Progenitor cell of endocrine pancreas (in vitro differentiated cells): ENCODE measurements at places on chromosomes 1 and 21. TPM values are rescaled to one million over a fixed set of nuclear protein-coding genes. Genes with fewer than 3 reads are reported as not detected.

The RRP1 gene
- 30.9 and 32.6 TPM in 2 replicates for total RNA-seq

- H3K27me3 ChIP-seq: peaks cover 4% of the 10 kb centered on the region
- H3K4me3 ChIP-seq: no peak overlapping the region
- peak overlapping the region; percentile 2 for H3K27ac ChIP-seq
Observed at GRCh38 chr1:43783671-43784205, 76.4 kb downstream of the ST3GAL3 start.

DNA sequence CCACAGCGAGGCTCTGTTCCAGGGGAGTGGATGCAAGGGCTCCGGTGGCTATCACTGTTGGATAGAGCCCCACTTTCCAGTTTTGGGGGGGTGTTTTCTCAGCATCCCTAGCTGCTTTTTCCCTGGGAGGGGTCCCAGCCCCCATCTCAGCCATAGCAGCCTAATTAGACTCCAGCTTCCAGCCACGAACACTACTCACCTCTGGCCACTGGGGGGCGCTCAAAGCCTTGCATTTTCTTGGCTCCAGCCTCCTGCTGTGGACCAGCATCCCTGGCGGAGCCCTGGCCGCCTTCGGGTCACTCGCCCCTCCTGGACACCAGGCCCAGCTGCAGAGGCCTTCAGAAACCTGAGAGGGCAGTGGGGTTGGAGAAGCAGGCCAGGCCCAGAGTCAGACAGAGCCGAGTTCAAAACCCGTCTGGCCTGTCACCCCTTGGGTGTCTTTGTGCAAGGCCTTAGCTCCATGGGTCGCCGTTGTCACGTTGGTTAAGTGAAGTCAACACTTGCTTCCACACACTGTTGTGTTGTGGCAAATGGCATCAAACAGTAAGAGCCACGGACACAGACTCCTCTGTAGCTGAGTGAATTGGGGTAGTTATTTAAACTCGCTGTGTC is 93.5 kb upstream of the ACTL8 start:
- DNase-seq: peak; percentile 80
- no peaks in the 10 kb centered on the region for H3K27me3 ChIP-seq
- H3K36me3 ChIP-seq: peaks cover 7% of the 10 kb centered on the region
- H3K4me1 ChIP-seq: no peaks in the 10 kb centered on the region

GRCh38 chr1:33502726-33503125 is 30.3 kb downstream of the ZSCAN20 start:
- DNase-seq: no peak
- H3K27me3 ChIP-seq: no peaks in the 10 kb centered on the region

DNA sequence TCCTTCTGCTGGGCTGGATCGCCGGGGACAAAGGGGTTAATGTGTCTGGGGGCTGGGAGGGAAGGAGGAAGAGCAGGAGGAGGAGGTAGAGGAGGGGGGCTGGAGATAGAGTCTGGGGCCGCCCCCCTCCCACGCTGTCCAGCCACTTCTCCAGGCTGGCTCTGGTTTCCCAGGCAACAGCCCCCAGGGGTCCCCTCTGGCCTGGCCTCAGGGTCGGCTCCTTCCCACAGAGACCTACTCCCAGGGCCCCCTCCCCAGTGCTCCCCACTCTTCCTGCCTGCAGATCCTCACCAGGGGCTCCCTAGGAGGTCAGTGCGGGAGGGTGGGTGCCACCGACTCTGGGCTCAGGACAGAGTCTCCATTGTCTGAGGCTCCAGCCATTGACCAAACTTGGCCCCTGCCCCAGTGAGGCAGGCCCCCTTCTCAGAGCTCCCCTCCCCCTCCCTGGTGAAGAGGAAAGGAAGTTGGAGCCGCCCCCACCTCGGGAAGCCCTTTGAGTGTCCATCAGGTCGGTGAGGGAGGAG is 34.1 kb downstream of the ARHGEF10L start:
- H3K27ac ChIP-seq: no peak overlapping the region
- peaks cover 38% of the 10 kb centered on the region for H3K4me1 ChIP-seq
- H3K27me3 ChIP-seq: peaks cover 21% of the 10 kb centered on the region

GRCh38 chr1:170545476-170545875 is 13.5 kb downstream of the GORAB start:
- H3K36me3 ChIP-seq: peaks cover 51% of the 10 kb centered on the region
- H3K27me3 ChIP-seq: no peaks in the 10 kb centered on the region
- no peak overlapping the region for H3K4me3 ChIP-seq
- DNase-seq: no peak

The ZNF697 gene
- 21.3 and 22.3 TPM in 2 replicates for total RNA-seq

DNA sequence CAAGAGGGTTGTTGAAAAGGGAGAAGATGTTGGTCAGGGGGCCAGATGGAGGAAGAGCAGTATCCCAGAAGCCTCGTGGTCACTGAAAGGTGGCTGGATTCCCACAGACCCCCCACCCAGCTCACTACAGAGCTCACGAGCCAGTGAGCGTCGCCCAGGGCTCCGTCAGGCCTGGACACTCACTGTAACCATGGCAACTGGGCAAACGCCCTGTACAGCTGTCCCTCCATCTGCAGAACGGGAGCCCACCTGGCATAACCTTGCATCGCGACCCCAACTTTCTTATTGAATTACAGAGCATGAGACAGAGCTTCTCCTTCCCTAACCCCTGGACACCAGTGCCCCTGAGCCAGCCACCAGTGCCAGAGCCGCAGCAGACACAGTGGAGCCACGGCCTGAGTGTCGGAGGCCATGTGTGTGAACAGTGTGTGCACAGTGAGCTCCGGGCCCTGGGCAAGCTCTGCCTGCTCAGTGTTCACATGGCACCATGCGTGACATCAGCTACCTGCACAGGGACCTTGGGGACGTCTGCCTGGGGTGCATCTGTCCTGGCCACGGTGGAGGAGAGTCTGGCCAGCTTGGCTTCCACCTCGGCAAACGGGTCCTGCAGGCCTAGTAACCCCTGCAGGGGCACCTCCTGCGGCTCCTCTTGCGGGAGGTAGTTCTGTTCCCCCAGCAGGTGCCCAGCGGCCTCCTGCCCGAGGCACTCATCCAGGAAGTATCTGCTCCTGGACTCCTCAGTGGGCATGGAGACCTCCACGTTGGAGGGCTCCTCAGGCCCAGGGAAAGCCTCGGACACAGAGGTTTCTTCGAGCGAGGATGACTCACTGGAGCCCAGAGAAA is 25.9 kb upstream of the DDOST start:
- H3K36me3 ChIP-seq: no peaks in the 10 kb centered on the region
- no peak for DNase-seq
- H3K27ac ChIP-seq: no peak overlapping the region
- H3K4me3 ChIP-seq: no peak overlapping the region

The SPRR3 gene
- not detected in 2 replicates for total RNA-seq

GRCh38 chr1:66517959-66518358 is 16.0 kb upstream of the SGIP1 start:
- no peak for DNase-seq
- peaks cover 3% of the 10 kb centered on the region for H3K27me3 ChIP-seq

GRCh38 chr1:237219751-237220642 is 178.0 kb downstream of the RYR2 start:
- no peak overlapping the region for H3K27ac ChIP-seq
- H3K4me1 ChIP-seq: no peaks in the 10 kb centered on the region
- no peak for DNase-seq
- no peak overlapping the region for H3K4me3 ChIP-seq
- no peaks in the 10 kb centered on the region for H3K36me3 ChIP-seq

DNA sequence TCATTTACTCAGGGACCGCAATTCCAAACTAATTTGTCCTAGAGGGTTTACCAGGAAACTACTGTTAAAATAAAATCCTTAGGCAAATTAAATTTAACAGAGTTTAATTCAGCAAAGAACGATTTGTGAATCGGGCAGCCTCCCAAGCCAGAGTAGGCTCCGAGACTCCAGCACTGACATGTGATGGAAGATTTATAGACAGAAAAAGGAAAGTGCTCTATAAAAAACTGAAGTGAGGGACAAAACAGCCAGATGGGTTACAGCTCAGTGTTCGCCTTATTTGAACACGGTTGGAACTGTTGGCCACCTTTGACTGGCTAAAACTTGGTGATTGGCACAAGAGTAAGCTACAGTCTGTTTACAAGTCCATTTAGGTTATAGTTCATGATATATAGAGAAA is 35.2 kb upstream of the RCSD1 start:
- H3K36me3 ChIP-seq: no peaks in the 10 kb centered on the region
- H3K4me3 ChIP-seq: no peak overlapping the region
- no peak overlapping the region for H3K27ac ChIP-seq
- DNase-seq: no peak

The SDHC gene
- 167 and 190 TPM in 2 replicates for total RNA-seq

The LCA5L gene
- total RNA-seq: 1.3 and 1.8 TPM in 2 replicates

DNA sequence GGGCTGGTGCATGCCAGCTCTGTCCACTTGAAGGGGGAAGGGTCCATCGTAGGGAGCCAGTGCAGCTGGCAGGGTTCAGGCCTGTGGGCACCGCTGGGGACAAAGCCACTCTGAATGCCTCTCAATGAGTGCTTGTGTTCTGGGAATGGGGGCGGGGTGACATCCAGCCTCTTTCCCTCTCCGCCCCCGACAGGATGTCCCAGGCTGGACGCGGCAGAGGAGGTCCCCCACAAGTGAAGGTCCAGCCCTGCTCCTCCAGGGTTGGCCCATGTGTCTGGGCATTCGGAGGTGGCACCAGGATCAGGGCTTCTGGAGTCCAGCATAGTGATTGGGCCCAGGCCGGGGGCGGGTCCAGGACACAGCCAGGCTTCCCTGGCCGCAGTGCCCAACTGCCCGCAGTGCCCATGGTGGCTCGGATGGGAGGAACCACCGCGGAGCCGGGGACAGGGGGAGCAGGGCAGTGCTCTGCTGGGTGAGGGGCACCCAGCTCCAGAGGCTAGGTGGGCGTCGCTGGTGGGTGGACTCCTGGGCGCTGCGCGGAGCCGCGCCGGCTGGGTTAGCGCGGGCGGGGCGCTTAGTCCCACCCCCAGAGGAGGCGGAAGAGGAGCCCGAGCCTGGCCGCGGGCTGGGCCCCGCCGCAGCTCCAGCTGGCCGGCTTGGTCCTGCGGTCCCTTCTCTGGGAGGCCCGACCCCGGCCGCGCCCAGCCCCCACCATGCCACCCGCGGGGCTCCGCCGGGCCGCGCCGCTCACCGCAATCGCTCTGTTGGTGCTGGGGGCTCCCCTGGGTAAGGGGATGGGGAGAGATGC is at the start of gene SHISA4:
Gene SHISA4, plus strand, starts transcription at position 617 of the 808 bp plus-strand sequence. Its CDS starts 97 bp downstream, at position 714.
- peaks cover 2% of the 10 kb centered on the region for H3K4me1 ChIP-seq
- H3K27me3 ChIP-seq: peaks cover 47% of the 10 kb centered on the region
- DNase-seq: peak; percentile 28
- H3K36me3 ChIP-seq: no peaks in the 10 kb centered on the region

GRCh38 chr1:9737671-9738070 is 86.1 kb downstream of the CLSTN1 start:
- no peak overlapping the region for H3K27ac ChIP-seq
- H3K27me3 ChIP-seq: no peaks in the 10 kb centered on the region
- H3K36me3 ChIP-seq: peaks cover 35% of the 10 kb centered on the region
- H3K4me3 ChIP-seq: no peak overlapping the region

The ASCL5 gene
- 0.26 and 0.36 TPM in 2 replicates for total RNA-seq

The GIPC2 gene
- total RNA-seq: 3.0 and 4.2 TPM in 2 replicates

DNA sequence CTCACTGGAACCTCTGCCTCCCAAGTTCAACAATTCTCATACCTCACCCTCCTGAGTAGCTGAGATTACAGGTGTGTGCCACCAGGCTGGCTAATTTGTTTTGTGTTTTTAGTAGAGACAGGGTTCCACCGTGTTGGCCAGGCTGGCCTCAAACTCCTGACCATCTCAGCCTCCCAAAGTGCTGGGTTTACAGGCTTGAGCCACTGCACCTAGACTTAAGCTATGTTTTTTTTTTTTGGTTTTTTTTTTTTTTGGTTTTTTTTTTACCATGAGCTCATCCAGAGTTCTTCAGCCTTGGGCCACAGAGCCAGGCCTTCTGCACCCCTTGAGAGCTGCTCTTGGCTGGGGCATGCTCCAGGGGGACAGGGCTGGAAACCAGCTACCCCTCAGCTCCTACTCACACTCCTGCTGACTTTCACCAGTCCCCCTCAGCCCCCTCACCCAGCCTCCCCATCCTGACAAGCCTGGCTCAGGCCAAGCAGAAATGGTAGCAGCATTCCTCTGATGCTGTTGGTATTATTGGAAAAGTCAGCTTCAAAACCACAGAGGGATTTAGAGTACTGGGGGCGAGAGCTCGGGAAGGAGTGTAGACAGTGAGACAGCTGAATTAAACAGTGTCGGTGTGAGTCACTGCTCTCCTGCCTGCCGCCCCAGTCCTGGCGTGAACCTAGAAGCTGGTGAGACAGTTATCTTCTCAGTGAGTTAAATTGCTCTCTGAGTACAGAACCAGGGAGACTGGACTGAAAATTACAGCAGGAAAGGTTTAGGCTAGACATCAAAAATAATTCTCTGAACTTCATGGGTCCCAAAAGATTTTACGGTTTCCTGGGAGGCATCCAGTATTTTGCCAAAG is 63.7 kb downstream of the NAV1 start:
- no peak overlapping the region for H3K4me3 ChIP-seq
- no peaks in the 10 kb centered on the region for H3K27me3 ChIP-seq
- H3K36me3 ChIP-seq: no peaks in the 10 kb centered on the region
- DNase-seq: no peak

GRCh38 chr1:16727190-16728111 is 12.9 kb upstream of the RNU1-4 start:
- H3K4me1 ChIP-seq: peaks cover 2% of the 10 kb centered on the region
- no peak overlapping the region for H3K4me3 ChIP-seq
- H3K36me3 ChIP-seq: no peaks in the 10 kb centered on the region
- no peak for DNase-seq
- no peaks in the 10 kb centered on the region for H3K27me3 ChIP-seq

DNA sequence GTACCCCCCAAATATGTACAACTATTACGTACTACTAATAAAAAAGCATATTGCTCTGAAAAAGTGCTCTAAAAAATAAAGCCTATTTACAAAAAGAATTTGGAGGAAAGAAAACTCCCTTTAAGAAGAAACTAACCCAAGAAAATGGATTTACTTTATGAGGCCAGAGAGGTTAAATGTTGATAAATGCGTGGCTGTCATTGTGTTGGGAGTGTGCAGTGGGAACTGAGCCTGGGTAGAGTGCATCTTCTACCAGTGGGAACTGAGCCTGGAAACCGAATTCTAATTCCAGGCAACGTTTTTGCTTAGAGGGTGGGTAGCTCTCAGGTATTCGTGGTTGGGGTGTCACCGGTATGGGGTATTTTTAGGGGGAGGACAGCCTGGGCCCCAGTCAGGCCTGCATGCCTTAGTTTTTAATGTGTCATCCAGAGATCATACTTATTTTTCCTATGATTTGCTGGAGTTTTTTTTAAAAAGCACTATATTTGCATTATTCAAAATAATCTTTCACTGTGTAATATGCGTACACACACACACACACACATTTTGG is 24.1 kb upstream of the RNF187 start:
- H3K27me3 ChIP-seq: peaks cover 65% of the 10 kb centered on the region
- H3K27ac ChIP-seq: no peak overlapping the region
- peaks cover 11% of the 10 kb centered on the region for H3K4me1 ChIP-seq
- DNase-seq: no peak

The HES3 gene
- total RNA-seq: not detected in 2 replicates

The FCGR2B gene
- total RNA-seq: 0.36 and 0.55 TPM in 2 replicates

DNA sequence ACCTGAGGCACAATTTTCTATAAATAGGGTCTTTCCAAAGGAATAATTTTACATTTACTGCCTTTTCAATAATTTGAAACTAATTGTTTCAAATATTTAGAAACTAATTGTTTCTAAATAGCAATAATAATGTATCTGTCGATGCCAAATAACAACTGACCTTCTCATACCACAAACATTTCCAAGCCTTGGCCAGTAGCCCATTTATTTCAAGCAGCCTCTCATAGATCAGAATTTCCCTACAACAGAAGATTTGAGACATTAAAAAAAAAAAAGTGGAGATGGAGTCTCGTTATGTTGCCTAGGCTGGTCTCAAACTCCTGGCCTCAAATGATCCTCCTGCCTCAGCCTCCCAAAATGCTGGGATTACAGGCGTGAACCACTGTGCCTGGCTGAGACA is 2.1 kb upstream of the GFI1 start:
- H3K4me1 ChIP-seq: peaks cover 14% of the 10 kb centered on the region
- H3K27ac ChIP-seq: no peak overlapping the region
- H3K27me3 ChIP-seq: peaks cover 68% of the 10 kb centered on the region
- DNase-seq: no peak
